Left ventricle myocardium inferior (tissue), 1 donor: ENCODE measurements at places on chromosomes 2 and 18. TPM values are rescaled to one million over a fixed set of nuclear protein-coding genes. Genes with fewer than 3 reads are reported as not detected.

CNGA3 gene
- not detected for total RNA-seq

HOXD13 gene
- not detected for total RNA-seq

SLC5A6 gene
- total RNA-seq, result 12.0 TPM

CYP26B1 gene
- total RNA-seq, result 1.5 TPM

CXCR1 gene
- 0.44 TPM for total RNA-seq

SEH1L gene
- 18.1 TPM for total RNA-seq

ARMC9 gene
- total RNA-seq, result 3.1 TPM

SPDYA gene
- total RNA-seq, result 0.14 TPM

DNA sequence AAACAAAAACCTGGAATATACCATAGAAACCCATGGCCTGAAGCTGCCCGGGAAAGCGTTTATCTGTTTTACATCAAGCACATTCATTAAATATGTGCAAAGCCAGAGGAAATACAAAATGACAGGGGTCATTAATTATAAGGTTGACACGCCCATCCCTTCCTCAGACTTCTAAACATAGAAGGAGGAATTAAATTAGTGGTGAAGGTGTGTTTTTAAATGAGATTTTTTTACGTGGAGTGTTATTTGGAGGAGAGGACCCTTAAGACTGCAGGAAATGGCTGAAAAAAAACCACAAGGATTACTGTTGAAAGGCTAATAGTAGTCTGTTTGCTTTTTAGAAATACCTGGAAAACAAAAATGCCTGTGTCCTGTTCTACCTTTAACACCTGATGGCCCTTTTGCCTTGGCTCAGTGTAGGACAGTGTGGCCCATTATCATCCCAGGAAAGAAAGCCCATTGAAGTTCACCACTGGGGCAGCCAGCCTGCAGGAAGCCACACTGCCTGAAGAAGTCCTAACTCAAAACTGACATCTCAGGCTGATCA, 123.2 kb downstream of the EPHA4 start:
- no peak for DNase-seq

- peak; percentile 85 for DNase-seq
Observed at GRCh38 chr2:70258532-70258875, 567 bp downstream of the PCYOX1 start.

DNA sequence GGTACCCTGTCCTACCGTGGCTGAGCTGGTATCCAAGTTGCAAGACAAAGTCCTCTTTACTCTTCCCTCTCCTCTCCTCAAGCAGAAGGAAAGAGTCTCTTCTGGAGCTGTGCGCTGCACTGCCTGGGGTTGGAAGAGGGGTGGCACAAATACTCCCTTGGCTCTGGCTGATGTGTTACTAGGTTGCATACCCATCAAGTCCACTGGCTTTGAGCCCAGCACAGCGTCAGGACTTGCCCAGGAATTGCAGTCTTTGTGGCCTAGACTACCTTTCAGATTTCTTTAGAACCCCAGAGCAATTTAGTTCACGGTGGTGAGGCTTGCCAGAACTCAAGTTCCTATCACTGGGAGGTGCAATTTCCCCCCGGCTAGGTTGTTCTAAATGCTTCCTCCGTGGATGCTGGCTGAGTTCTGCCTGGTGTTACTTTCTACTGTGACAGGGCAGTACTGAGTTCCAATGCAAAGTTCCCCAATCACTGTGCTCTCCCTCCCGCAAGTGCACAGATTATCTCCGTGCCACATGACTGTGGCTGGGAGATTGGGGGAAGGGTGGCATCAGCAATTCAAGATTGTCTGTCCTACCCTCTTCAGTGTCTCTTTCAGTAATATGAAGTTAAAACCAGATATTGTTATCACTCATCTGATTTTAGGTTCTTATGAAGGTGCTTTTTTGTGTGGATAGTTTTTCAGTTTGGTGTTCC, 13.4 kb downstream of the MYO3B start:
- DNase-seq, result no peak

DNA sequence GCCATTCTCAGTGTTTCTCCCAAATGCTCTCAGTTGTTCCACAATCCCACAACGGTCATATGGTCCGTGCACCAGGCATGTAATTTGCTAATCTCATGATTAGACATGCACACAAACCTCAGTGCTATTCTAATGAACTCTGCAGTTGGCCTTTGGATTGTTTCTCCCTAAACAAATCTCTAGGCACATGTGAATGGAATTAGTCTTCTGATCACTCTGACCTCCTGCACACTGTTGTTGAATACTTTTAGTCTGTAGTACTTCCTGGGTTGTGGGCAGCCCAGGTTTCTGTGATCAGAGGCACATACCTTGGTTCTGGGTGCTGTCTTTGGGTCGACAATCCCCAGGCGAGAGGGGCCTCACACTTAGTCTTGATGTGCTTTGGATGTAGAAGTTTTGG, 498.7 kb upstream of the SPRED2 start:
- DNase-seq, result no peak

DNA sequence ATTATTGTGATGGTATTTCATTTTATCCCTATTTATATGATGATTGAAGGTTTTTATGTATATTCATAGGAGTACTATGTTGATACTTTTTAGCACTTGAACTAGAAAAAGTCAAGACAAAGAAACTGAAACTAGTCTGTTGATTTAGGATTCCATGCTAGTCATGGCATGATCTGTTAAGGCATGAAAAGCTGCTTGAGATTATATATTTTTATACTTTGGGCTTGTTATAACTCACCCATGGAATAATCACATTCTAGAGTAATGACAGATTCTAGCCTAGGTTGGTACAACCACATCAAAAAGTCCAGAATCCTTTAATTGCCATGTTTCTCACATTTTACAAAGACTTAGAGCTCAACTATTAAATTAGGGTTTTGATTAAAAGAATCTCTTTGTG, 472.6 kb upstream of the CELF4 start:
- no peak for DNase-seq

GRCh38 chr2:231189171-231189530, 9.3 kb upstream of the ARMC9 start:
- no peak for DNase-seq

DNA sequence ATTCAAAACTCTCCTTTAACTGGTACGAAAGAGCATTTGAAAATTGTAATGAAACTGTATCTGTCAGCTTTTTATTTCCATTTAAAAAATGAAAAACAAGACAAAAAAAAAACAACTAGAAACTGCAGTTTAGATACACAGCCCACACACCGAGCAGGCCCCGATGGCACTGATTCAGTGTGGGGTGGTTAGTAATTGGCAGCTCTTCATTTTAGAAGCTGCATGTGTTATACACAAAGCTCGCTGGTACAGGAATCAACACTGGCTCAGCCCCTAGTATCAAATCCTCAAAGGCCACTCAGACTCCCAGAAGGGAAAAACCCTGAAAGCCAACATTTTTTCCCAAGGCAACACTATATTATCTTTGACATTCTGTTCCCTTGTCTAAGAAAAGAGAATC, 30.5 kb upstream of the RMDN2 start:
- no peak for DNase-seq

DNA sequence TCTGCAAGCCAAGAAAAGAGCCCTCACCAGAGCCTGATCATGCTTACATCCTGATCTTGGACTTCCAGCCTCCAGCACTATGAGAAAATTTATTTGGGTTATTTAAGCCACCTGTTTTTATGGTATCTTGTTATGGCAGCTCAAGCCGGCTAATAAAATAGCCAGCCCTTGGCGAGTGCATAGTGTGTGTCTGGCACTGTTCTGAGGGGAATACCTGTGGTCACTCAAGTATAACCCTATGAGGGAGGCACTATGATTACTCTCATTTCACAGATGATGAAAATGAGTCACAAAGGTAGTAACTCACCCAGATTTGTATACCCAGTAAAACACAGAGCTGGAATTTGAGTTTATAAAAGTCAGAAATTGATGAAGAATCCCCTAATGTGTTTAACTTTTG, 556.9 kb upstream of the SETBP1 start:
- no peak for DNase-seq

DNA sequence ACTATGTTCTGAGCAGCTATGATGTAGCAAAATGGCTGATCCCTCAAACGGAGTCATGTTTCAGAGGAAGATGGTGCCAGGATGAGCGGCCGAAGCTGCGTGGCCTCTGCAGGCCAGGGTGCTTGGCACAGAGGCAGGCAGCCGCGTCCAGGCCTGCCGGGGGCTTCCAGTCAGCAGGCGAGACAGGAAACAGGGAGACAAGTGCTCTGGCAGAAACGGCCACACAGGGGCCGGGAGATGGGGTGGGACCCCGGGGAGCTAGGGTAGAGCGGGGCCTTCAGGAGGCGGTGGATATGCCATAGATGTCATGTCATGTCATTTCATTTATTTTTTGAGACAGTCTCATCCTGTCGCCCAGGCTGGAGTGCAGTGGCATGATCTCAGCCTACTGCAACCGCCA, 50.7 kb downstream of the EIPR1 start:
- DNase-seq, result no peak

GRCh38 chr2:42252464-42252863, 83.3 kb downstream of the EML4 start:
- no peak for DNase-seq

DNA sequence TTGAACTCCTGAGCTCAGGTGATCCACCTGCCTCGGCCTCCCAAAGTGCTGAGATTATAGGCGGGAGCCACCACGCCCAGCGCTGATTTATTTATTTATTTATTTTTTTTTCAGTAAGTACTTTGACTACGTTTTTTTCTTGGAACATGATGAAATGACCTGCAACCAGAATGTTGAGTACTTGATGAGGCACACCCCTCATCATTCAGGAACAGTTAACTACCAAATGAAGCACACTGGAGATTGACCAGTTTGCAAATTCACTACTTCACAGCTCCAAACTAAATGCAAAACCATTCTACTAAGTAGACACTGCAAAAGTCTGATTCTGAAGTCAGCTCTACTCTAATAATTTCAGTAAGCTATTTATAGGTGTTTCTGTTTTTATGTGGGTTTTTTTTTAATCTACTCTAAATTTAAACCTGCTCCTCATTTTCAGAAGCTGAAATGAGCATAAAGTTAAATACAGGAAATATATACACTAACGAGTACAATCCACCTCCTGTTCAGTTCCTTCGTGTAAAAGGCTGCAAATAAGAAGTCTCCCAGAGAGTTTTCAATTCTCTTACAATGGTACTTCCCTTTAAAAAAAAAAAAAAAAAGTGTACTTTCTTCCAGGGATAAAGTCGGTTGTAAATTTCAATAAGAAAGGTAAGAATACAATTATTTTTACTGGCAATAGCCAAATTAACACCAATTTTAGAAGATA, 1.4 kb downstream of the GFPT1 start:
- no peak for DNase-seq

DNA sequence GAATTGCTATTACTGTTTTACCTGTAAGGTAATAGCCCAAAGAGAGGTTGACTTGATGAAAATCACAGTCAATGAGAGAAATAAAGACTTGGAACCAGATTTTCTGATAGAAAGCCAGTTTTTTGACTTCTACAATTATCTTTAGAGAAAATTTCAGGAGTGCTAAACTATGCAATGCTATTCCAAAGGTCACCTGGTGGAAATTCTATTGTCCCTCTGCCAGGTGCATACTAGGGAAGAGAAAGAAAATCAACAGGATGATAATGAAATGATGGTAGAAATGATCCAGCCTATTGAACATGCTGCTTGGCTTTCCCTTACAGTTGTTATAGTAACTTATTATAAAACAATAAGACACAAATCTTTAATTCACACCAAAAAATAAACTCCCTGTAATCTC, 85.0 kb downstream of the FASTKD2 start:
- DNase-seq, result no peak

GRCh38 chr18:23721696-23722480, 32.6 kb downstream of the LAMA3 start:
- DNase-seq, result no peak

- no peak for DNase-seq
Observed at GRCh38 chr2:32005371-32005976, 5.3 kb downstream of the MEMO1 start.

- no peak for DNase-seq
Observed at GRCh38 chr18:255171-255570, 12.7 kb downstream of the THOC1 start.

GRCh38 chr2:201432038-201432620, 19.1 kb downstream of the TRAK2 start:
- DNase-seq, result no peak

DNA sequence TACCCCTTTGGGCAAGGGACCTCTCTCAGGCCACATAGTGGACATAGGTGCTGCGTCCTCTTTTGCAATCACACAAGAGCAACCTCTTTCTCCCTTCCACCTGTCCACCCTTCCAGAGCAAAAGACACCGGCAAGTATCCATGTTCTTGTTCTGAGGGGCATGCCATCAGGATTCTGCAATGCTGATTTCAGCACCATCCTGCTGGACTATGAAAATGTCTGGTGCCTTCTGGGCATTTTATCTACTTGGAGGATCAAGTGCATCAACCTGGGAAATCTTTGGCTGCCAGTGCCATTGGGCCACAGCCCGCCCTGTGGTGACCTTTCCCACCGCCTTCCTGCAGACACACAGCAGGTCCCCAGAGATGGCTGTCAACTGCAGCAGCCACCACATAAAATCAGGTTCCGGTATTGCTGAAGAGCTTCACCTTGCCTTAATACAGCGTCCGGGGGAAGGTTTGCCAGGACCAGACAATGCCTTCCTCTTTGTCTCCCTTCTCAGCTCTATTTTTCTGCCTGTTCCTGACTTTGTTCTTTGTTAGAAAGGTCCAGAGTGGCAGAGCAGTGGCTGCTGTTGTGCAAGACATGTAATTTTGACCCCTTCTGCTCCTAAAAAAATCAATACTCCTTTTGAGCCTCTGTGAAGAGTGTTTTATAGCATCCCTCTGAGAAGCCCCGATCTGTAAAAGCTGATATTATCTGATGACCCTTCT, 18.5 kb upstream of the BOD1L2 start:
- no peak for DNase-seq

- no peak for DNase-seq
Observed at GRCh38 chr18:45164551-45164950, 450.7 kb upstream of the SLC14A2 start.

DNA sequence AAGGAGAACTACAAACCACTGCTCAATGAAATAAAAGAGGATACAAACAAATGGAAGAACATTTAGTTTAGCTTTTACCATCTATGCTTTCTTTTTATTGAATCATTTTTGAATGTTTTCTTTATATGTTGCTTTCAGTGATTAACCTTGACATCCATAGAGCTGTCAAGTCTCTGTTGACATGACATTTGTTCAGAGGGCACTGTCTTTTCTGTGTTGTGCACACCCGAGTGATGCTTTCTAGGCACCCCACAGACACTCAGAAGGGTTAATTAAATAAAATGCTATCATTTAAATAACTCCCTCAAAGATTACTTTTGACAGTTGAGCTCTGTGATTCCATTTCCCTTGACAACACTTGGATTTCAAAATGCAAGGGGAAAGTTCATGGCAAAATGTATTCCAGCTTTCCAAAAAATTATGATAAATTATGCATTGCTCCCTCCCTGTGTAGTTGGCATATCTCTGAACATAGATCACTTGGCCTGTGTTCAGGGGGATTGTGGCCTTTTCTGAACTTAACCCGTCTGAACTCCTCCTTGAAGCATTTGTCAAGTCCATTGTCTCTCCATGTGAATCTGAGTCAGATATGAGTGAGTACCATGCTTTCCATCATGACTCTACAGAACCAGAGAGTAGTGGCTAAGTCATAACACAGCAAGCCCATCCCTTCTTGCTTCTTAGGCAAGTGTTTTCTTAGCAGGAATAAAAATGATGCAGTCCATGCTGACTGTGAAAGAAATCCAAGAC, 372.6 kb downstream of the RPRM start:
- no peak for DNase-seq
